ENCODE measurements at places on chromosomes 2 and 18.

GRCh38 chr18:9989481-9989880, 75.7 kb downstream of the VAPA start:
- DNase-seq: no peak

DNA sequence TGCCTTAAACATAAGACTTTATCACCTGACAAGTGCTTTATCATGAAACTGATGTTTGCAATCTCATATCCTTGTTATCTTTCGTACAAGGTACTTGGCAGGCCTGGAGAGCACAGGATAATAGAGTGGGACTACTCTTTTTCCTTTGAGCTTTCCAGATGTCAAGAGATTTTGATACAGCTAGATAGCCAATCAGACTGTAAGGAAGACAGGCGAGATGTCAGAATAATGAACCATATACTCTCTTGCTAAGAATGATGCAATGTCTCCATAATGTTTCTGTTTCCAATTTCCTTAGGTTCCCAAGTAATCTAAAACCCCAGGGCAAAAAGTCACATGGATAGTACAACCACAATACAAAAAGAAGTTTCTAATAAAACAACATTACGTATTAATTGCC, 313.1 kb downstream of the PDE11A start:
- no peak for DNase-seq

DNA sequence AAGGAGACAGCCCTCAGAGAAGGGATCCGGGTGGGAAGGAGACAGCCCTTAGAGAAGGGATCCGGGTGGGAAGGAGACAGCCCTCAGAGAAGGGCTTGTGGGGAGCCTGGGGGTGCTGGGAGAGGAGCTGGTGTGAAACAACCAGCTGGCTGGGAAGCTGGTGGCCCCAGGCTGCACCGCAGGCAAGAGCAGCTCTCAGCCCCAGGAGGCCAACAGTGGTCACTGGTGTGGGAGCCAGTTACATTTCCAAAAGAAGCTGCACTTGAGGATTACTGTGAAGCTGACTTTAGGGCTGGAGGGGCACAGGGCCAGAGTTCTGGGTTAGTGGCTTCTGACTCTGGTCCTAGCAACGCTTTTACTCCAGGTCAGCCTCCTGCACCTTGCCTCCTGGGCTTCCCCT, 3.3 kb downstream of the HES6 start:
- peak; percentile 40 for DNase-seq

GRCh38 chr2:85273738-85274731, 53.8 kb downstream of the TGOLN2 start:
- peak; percentile 54 for DNase-seq

DNA sequence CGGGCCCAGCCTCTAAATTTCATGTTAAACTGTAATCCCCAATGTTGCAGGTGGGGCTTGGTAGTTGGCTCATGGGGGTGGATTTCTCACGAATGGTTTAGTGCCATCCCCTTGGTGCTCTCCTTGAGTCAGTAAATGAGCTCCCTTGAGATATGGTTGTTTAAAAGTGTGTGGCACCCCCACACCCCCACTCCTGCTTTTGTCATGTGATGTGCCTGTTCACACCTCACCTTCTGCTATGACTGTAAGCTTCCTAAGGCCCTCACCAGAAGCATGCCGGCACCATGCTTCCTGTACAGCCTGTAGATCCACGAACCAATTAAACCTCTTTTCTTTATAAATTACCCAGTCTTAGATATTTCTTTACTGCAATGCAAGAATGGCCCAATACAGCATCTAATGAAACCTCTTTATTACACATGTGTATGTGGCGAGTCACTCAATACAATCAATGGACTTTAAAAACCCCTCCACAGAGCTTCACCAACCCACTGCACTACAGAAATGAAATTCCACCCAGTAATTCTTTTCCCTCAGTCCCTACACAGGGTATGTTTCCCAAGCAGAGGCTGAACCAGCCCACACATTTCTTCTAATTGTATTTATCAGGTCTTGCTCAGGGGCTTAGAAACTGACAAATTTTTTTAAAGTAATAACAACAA, 47.3 kb downstream of the WDFY1 start:
- DNase-seq: no peak

Data from right forelimb (tissue), 1 donor.